ENCODE measurements at places on chromosomes 12 and 14.

DNA sequence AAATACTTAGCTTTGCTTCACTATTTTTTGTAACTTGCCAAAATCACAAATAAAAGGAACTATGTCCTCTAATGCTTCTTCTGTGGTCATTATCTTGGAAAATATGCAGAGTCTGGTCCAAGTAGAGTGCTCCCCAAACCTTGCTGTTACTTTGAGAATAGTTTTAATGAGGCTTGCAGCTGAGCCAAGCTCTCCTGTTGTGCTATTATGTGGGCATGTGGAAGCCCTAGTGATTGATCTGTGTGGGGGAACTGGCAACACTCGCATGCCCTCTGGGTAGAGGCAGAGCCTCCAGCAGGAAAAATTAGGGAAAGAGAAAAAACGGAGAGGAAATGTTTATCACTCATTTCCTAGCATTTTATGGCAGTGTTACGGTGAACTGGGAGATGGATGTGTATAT lies 473.1 kb downstream of the EGLN3 start:
- DNase-seq, result no peak

- DNase-seq, result no peak
Measured at GRCh38 chr12:67662910-67663538, 14.5 kb downstream of the DYRK2 start.

DNA sequence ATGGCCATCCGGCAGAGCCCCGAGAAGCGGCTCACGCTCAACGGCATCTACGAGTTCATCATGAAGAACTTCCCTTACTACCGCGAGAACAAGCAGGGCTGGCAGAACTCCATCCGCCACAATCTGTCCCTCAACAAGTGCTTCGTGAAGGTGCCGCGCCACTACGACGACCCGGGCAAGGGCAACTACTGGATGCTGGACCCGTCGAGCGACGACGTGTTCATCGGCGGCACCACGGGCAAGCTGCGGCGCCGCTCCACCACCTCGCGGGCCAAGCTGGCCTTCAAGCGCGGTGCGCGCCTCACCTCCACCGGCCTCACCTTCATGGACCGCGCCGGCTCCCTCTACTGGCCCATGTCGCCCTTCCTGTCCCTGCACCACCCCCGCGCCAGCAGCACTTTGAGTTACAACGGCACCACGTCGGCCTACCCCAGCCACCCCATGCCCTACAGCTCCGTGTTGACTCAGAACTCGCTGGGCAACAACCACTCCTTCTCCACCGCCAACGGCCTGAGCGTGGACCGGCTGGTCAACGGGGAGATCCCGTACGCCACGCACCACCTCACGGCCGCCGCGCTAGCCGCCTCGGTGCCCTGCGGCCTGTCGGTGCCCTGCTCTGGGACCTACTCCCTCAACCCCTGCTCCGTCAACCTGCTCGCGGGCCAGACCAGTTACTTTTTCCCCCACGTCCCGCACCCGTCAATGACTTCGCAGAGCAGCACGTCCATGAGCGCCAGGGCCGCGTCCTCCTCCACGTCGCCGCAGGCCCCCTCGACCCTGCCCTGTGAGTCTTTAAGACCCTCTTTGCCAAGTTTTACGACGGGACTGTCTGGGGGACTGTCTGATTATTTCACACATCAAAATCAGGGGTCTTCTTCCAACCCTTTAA lies 1.5 kb downstream of the FOXG1 start:
- no peak for DNase-seq

GRCh38 chr12:65822732-65823512 lies 1.4 kb upstream of the HMGA2 start:
- no peak for DNase-seq

GRCh38 chr12:5921027-5921909 lies 23.8 kb downstream of the ANO2 start:
- DNase-seq, result no peak

GRCh38 chr12:11774821-11775220 lies 125.3 kb downstream of the ETV6 start:
- no peak for DNase-seq

GRCh38 chr14:101508948-101509729 lies 52.2 kb upstream of the DIO3 start:
- no peak for DNase-seq

- no peak for DNase-seq
Measured at GRCh38 chr14:71270111-71270510, 362.9 kb downstream of the PCNX1 start.

DNA sequence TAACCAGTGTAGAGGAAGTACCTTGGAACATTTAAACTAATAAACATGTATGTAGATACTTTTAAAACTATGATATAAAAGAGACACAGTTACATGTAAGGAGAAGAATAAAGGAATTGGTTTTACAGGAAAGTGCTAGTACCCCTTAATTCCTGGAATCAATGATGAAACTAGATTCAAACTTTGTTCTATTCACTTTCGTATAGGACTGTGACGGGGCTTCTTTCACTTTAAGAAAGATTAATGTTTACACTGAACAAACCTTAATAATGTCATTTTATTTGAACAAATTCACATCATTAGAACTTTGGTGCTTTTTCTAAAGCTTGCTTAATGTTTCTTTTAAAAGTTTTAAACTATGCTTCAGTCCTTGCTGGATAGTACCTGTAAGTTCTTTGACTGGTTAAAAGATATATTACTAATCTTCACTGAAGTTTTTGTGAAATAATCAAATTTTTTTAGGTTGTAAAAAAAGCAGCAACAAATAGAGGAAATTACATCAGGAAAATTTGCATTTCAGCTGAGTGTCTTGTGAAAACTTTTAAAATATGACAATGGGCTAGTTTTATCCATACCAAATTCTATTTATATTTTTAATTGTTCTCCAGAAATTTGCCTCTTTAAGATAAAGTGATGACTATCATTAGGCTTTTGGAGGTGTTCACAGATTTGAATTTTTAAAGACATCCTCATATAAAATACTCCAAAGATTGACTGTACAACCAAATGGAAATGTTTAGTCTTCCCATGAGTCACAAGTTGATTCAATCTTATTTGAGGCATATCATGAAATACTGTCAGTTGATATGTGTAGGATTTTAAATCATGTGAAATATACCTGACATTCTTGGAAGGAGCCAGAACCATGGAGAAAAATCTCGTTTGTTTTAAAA lies 36.2 kb downstream of the PAPOLA start:
- DNase-seq, result no peak

DNA sequence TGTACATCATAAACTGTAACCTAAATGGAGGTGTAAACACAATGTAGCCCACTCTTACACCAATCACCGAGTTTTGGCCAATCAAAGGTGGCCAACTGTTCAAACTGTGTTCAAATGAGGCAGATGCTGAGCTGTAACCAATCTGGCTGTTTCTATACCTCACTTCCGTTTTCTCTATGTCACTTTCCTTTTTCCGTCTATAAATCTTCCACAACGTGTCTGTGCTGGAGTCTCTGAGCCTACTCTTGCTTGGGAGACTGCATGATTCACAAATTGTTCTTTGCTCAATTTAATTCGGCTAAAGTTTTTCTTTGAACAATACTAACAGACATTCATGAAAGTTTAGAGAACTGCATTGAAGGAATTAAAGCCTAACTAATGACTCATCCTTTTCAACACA lies 547.1 kb upstream of the USP15 start:
- DNase-seq, result no peak

- DNase-seq, result no peak
Measured at GRCh38 chr12:84910549-84911241, 1.9 kb downstream of the SLC6A15 start.

- no peak for DNase-seq
Measured at GRCh38 chr12:49089821-49090773, 4.5 kb downstream of the DHH start.

DNA sequence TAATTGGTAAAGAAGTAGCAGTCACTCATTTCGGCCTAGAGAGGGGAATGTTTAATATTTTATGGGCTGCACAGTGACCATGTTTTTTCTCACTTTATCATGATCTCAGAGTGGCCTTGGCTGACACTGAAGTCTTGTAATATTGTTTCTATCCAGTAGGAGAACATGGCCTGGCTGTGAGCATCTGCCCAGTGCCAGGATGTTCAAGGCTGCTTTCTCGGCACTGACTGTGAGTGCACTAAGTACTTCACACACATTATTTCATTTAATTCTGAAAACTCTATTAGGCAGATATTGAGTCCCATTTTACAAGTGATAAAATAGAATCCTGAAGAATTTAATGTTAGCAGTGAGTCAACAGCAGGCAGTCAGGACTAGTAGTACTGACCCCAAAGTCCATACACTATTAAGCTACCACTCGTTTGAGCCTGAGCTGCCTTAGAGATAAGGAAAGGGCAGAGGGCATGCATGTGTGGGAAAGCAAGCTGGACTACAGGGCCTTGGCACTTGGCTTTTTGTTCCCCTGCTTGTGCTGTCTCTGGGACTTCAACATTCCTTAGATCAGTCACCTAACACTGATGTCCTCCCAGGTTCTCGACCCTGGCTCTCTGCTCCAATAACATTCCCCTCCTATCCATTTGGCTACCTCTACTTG lies 42.2 kb upstream of the APPL2 start:
- no peak for DNase-seq

- DNase-seq, result no peak
Measured at GRCh38 chr12:12979731-12980259, 20.3 kb downstream of the HEBP1 start.

DNA sequence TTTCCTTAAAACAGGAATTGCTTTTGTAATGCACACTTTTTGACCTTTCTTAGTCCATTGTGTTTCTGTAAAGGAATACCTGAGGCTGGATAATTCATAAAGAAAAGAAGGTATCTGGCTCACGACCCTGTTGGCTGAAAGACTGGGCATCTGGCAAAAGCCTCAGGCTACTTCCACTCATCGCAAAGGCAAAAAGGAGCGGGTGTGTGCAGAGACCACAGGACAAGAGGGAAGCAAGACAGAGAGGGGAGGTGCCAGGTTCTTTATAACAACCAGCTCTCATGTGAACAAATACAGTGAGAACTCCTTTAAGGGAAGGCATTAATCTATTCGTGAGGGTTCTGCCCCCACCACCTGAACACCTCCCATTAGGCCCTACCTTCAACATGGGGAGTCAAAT lies 182.1 kb downstream of the C12orf50 start:
- no peak for DNase-seq

DNA sequence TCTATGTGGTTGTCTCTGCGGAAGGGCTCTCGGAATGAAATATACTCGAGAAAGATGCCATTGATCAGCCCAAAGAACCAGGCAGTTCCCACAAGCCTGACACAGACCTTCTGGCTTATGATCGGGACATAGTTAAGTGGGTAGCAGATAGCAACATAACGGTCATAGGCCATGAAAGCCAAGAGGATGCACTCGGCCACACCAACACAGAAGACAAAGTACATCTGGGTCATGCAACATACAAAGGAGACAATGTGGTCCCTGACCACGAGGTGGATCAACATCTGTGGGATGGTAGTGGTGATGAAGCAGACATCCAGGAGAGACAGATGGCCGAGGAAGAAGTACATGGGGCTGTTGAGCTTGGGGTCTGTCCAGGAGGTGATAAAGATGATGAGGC lies 326 bp downstream of the OR10AD1 start:
- no peak for DNase-seq

DNA sequence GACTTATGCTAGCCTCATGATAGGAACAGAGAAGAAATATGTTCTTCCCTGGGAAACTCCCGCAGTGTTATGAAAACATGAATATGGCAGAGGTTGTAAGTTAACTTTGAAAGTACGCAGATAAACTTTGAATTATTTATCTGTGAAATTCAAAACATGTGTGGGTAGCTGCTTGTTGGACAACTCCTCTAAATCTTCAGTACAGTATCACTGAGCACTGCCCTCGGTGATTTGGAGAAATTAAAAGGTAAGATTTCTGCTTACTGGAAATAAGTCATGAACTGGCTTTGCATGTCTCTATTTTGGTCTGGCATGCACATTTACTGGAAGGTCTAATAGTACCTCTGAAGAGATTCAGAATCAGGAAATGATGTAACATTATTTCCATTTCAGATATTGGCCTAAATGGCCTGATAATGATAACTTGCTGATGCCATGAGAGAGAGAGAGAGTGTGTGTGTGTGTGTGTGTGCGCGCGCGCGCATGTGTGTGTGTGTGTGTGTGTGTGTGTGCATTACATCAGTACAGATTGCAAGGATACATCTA lies 1441.9 kb upstream of the FLRT2 start:
- DNase-seq, result no peak

GRCh38 chr14:40599725-40600124 lies 1007.0 kb upstream of the LRFN5 start:
- no peak for DNase-seq

- DNase-seq, result no peak
Measured at GRCh38 chr14:99679543-99679942, 4.6 kb upstream of the CYP46A1 start.

DNA sequence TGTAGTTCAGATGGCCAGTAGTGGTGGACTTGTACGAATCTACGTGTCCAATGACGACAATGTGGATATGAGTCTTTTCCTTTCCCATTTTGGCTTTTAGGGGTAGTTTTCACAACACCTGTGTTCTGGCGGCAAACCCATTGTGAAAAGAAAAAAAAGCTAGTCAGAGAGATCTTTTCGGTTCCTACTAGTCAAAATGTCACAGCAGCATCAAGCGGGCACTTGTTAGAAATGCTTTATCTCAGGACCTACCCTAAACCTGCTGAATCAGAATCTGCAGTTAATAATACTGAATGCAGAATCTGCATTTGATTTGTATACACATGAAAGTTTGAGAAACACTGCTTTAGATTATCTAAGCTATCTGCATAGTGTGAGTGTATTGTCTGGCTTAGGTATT lies 18.3 kb downstream of the AEBP2 start:
- DNase-seq, result no peak

- no peak for DNase-seq
Measured at GRCh38 chr14:42163136-42163535, 556.5 kb downstream of the LRFN5 start.

GRCh38 chr12:46387670-46388069 lies 15.1 kb upstream of the SLC38A2 start:
- no peak for DNase-seq

GRCh38 chr12:21183721-21184275 lies 52.8 kb downstream of the SLCO1B1 start:
- DNase-seq, result no peak

GRCh38 chr14:30332374-30332773 lies 226.6 kb upstream of the G2E3 start:
- no peak for DNase-seq

DNA sequence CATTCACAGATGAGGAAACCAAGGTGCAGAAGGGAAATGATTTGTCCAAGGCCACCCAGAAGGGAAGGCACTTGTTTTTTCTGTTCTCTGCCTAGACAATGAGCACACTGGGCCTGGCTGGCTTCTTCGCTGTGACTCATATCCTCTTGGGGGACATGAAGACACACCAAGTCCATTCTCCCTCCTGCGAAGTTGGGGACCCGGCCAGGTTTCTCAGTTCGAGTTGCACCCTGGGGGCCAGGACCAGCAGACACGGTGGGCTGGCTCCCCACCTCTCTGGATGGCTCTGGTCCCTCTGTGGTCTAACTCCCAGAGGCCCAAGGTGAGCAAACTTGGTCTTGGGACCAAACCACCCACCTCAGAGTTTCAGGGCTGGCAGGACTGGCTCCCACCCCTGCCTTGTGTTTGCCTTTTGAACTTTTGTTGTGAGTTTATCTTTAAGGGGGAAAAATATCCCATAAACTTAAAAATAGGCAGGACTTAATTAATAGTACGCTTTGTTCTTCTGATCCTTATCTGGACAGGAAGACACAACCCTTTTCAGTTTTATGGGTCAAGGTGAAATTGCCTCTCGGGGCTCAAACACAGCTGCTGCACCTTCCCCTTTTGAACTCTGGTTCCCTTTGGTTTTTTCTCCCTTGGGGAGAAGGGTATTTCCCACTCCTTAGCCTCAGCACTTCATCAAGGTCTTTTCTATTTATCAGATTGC lies 9.0 kb upstream of the MLEC start:
- DNase-seq, result no peak
